ENCODE measurements at places on chromosomes 5 and 9.

- DNase-seq: no peak
Measured at GRCh38 chr5:60584304-60584703, 115.7 kb downstream of the DEPDC1B start.

- DNase-seq: no peak
Measured at GRCh38 chr5:270340-270739, 1.1 kb upstream of the PDCD6 start.

DNA sequence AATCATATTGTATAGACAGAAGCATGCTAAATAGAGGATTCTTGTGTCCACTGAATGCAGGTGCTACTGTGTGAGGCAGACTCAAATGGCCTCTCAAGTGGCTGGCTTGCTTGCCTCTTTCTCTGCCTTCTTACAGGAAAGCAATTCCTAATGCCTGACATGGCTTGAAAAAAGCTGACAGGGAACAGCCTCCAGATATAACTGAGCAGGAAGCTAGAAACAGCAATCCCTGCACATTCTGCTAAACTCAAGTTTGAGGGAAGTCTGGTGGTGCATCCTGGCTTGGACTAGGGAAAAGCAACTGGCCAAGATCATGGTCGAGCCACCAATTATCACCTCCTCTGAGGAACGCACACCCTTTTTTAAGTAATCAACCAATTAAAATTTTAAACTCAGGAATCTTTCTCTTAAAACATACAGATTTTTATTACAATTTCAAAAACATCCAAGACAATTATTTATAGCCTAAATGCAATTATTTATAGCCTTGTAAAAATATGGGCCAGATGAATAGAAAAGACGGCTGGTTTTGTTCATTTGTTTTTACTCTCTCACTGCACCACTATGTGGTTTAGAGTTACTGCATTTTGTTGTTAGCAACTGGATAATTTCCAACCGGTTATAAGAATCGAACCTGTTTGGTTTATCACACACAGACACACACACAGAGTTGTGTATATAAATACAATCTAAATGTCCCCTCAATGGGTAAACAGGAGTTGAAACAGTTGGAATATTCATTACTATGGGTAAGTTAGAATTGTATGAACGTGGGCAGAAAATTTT is 290.9 kb upstream of the ANKRD55 start:
- DNase-seq: no peak

DNA sequence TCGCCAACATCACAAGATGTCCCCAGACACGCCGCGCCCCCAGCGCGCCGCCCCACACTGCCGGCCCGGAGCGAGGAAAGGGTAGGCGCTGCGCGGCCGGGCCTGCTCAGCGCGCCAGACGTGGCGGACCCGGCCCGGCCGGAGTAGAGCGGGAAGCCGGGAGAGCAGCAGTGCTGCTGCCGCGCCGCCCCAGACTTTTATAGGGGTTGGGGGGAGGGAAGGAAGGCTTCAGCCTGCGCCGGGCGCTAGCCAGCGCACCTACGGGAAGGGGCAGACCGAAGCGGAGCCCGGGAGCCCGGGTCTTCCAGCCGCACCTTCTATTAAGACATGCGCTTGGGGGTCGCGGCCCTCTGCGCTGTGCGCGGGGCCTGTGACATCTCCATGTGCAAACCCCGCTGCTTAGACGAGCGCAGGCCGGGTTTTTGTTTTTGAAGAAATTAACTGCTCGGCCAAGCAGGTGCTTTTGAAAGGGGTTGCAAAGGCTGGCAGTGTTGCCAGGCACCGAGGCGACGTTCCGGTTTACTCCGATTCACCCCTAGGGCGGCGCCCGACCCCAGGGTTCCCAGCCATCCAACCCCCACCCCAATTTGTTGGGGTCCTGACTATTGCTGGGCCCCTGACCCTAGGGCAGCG is 353 bp upstream of the PAX5 start:
- DNase-seq: no peak

DNA sequence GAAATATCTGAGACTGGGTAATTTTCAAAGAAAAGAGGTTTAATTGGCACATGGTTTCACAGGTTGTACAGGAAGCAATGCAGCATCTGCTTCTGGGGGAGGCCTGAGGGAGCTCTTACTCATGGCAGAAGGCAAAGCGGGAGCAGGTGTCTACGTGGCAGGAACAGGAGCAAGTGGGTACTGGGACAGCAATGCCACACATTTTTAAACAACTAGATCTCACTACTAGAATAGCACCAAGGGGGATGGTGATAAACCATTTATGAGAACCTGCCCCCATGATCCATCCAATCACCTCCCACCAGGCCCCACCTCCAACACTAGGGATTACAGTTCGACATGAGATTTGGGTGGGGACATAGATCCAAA is 47.6 kb upstream of the HOMER1 start:
- DNase-seq: no peak

GRCh38 chr5:41148448-41148847 is 64.9 kb downstream of the C6 start:
- DNase-seq: no peak

- DNase-seq: peak; percentile 15
Measured at GRCh38 chr5:138979684-138980280, 104.6 kb upstream of the LRRTM2 start.

GRCh38 chr9:90504486-90504885 is 138.1 kb downstream of the DIRAS2 start:
- DNase-seq: no peak

DNA sequence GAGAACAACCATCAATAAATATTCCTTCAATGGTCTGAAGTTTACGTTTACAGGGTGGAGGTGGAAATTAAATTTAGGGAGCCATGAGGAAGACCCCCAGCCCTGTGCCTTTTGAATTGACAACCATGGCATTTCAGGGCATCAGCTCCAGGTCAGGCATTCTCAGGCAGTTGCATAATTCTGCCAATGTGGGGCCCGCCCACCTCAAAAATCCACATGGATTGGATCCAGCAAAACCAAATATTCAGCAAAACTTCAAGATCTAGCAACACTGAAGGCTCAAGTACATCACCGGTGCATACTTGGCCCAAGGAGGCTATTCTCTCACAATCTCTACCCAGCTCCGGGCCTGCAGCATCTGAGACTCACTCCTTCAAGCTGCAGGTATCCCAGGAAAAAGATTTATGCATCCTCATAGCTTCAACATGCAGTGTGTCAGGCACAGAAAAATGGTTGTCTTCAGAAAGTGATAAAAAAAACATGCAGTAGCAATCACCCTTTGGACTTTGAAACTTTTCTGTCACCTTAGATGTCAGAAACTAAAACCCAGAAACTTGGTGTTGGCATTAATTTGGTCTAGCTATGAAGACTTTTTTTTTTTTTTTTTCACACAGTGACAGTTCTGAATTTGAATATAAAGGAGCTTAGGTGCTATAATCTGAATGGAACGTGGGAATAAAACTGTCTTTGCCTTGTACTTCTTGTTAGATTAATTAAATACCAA is 21.4 kb upstream of the ANXA2R start:
- DNase-seq: no peak

GRCh38 chr9:98191181-98191608 is 1.2 kb downstream of the CORO2A start:
- no peak for DNase-seq

GRCh38 chr9:76592974-76593347 is 134.0 kb downstream of the GCNT1 start:
- no peak for DNase-seq

DNA sequence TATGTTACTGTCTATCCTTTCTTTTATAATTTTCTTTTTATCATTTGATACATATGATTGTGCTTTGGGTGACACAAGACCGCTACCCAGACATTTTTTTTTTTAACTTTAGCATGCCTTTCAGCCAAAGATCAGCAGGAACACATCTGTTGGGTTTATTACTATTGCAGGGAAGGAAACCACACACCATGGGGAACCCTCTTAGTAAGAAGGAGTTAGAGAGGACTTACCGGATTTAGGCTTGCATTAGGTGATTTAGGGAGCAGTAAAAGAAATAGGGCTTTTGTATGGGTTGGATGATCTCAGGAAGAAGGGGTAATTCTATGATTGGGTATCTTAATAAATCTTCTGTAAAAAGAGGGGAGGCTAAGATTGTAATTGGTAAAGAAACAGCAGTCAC is 138.2 kb downstream of the SNX18 start:
- no peak for DNase-seq

GRCh38 chr9:79193001-79193400 is 378.8 kb upstream of the TLE4 start:
- DNase-seq: no peak

- no peak for DNase-seq
Measured at GRCh38 chr5:150081541-150082283, 4.6 kb downstream of the CSF1R start.

- DNase-seq: no peak
Measured at GRCh38 chr9:33120620-33121019, 44.1 kb upstream of the SMU1 start.

DNA sequence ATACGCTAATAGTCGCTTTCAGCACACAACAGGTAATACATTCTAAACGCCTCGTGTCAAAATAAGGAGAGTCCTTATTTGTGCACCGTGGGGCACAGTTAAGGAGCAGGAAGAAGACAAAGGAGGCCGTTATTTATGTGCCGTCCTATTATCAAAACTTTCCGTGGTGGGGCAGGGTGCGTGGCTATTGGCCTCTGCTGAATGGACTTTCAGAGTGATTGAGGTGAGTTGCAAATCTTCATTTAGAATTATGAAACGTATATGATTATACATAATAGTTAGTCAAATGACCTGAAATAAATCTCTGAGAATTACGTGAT is 833 bp downstream of the C5orf24 start:
- DNase-seq: no peak

- peak; percentile 22 for DNase-seq
Measured at GRCh38 chr5:16617274-16617968, 624 bp upstream of the RETREG1 start.

DNA sequence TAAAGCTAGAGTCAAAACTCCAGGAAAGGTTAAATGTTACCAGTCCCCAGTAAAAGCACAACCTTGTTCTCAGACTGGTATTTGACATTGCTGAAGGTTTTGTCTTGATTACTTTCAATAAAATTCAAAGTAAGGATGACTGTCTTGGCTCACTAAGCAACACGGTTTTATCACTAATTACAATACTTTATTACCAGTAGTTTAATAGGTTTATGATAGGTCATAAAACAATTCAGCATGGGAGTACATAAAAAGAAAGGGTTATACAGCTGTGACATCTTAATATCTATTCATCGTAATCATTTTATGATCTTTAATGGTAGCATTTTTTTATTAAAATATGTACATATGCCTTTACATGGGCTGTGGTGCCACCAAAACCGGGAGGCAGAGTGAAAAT is 370.7 kb upstream of the IRX2 start:
- DNase-seq: no peak

GRCh38 chr9:95993337-95993736 is 117.8 kb downstream of the ERCC6L2 start:
- DNase-seq: no peak

GRCh38 chr5:140220032-140220697 is 45.2 kb downstream of the CYSTM1 start:
- DNase-seq: no peak

- no peak for DNase-seq
Measured at GRCh38 chr5:90882448-90882847, 323.9 kb downstream of the ADGRV1 start.

GRCh38 chr5:120228262-120229031 is 235.7 kb upstream of the PRR16 start:
- DNase-seq: no peak

GRCh38 chr9:35914301-35914807 is 5.1 kb downstream of the SPAAR start:
- DNase-seq: no peak

- no peak for DNase-seq
Measured at GRCh38 chr9:70488793-70489105, 74.3 kb upstream of the KLF9 start.

- DNase-seq: no peak
Measured at GRCh38 chr9:18014556-18014955, 435.7 kb downstream of the SH3GL2 start.

Data from effector memory CD8-positive, alpha-beta T cell (primary cell).